ENCODE measurements at places on chromosomes 4 and X.

GRCh38 chrX:133454491-133454914, 39.2 kb upstream of the GPC4 start:
- no peak for DNase-seq

GRCh38 chrX:133660281-133660680, 245.0 kb upstream of the GPC4 start:
- no peak for DNase-seq

- DNase-seq, result no peak
Measured at GRCh38 chr4:37953156-37953555, 7.0 kb upstream of the PTTG2 start.

- no peak for DNase-seq
Measured at GRCh38 chr4:3469386-3470243, 6.5 kb downstream of the DOK7 start.

DNA sequence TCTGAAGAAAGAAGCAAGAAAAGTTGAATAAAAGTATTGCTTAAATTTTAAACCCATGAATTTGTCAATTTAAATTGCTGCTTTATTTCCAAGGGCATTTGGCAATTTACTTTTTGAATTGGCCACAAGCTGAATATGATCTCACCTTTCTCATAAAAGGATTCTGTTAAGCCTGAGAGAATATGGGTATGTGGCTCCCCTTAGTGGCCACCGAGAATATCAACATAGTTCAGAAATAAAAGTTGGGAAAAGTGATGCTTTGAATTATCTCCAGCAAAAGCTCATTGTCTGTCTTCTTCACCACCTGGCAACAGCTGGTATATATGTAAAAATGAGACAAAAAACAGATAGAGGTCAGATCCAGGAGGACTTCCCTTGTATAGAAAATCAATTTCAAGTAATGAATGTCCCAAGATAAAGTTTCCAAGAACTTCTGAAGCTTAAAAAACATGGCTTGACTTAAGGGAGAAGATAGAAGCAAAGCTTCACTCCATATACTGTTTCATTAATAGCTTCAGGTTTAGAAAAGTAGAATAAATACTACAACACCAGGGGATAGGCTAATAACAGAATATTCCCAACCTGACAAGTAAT, 290.7 kb upstream of the FAM241A start:
- DNase-seq, result peak; percentile 67

DNA sequence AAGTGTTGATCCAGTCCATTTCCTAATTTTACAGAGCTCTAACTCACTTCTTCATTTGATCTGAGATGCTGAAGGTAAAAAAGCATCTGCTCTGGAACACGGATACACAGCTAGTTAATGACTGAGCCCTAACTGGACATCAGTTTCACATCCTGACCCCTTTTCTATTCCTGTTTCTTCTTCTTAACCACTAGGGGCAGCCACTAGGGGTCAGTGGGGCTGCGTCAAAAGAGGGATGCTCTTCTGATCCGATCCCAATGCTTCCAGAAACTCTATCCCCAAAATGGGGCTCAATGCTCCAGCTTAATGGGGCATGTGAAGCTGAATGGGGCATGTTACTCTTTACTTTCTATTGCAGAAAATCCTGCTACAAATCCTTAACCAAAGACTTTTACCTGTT, 33.4 kb upstream of the PHKA2 start:
- DNase-seq, result no peak

GRCh38 chr4:28225689-28226353, 1365.2 kb downstream of the STIM2 start:
- peak; percentile 85 for DNase-seq

DNA sequence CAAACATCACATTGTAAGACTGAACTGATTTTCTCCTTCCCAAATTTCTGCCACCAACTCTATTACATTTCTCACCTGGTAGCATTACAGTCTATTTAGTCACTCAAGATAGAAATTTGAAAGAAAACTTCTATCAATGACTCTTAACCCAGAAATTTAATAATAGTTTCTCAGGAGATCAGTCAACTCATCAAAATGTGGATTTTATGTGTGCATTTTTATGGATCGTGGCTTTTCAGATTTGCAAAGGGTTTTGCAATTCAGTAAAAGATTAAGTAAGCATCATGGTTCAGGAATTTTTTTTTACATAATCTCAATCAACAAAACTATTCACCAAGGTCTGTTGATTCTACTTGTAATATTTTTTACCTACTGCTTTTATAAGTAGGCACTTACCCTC, 111.1 kb downstream of the CFAP299 start:
- DNase-seq, result no peak

DNA sequence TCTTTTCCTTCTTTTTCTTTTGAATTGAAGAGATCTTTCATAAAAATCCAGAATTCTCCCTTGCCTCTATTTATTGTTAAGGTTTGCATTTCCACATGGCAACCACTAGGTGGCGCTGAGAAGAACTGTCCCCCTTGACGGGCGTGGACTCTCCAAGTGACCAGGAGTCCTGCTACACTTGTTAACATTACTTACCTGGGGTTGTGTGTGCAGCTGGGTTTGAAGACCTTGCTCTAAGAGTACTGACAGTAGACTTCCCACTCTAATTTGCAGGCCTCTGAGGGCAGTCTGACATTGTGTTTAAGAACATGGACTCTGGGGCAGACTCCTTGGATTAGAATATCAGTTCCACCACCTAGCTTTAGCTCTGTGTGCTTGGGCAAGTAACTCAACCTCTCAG, 52.8 kb downstream of the GPRIN3 start:
- no peak for DNase-seq

- no peak for DNase-seq
Measured at GRCh38 chr4:84582988-84583875, at the start of gene CDS1. Gene CDS1, plus strand, starts transcription at chr4:84583127. Its CDS starts 275 bp downstream, at chr4:84583402.

DNA sequence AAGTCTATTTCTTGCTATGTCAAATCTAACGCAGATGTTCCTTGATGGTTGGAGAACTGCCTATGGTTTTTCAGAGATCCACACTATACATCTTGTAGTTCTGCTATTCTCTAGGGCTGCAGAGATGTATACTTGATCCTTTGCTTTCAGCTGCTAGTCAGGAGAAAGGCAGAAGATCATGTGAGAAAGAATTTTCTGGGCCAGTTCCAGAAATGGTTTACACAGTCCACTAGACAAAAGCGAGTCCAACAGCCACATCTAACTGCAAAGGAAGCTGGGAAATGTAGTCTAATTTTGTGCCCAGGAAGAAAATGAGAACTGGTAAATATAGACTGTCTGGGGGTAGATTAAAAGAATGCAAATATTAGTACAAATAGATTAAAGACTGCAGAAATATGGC, 394.3 kb upstream of the SLIT2 start:
- DNase-seq, result no peak

- no peak for DNase-seq
Measured at GRCh38 chrX:69010339-69010738, 154.9 kb downstream of the PJA1 start.

GRCh38 chr4:87819281-87819919, 13.4 kb upstream of the MEPE start:
- DNase-seq, result no peak

Measured in hippocampal formation (tissue), 2 donors.